ENCODE measurements at places on chromosomes 3 and 15.
A peak's percentile ranks its signal among the peaks of the same experiment; 100 is the strongest.

- DNase-seq: no peak
Observed at GRCh38 chr15:90680371-90680935, 36.7 kb upstream of the BLM start.

GRCh38 chr3:187995043-187995400 lies 158.9 kb upstream of the LPP start:
- DNase-seq: no peak

GRCh38 chr3:150970665-150971324 lies 1.7 kb downstream of the CLRN1 start:
- no peak for DNase-seq

DNA sequence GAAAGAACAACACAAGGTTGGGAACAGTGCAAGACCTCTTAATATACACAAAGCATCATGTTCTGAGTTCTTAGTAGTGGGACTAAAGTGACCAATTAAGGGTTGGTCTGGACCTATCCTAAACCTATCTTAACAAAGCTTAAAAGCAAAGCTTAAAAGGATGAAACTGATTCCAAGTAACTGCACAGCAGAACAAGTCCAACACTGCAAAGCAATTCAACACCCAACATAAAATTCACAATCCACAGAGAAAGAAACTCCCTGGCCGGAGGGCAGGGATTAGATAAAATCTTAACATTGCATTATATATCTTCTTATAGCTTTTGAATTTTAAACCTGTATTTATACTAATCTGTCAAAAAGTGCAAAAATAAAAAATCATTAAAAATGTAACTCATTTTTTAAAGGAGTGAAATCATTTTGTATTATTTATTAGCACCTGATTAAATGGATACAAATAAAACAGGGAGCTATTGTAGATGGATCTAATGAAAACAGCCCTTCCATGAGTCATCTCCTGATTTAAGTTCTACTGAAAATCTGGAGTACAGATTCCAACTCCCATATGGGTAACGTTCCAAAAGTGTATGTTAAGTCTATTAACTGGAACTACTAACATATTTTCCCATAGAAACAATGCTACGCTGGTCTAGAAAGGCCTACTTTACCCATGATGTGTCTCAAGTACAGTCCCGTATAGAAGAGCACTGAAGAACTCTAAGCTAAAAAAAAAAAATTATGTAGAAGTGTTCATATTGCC lies 34.9 kb downstream of the PIK3R4 start:
- no peak for DNase-seq

DNA sequence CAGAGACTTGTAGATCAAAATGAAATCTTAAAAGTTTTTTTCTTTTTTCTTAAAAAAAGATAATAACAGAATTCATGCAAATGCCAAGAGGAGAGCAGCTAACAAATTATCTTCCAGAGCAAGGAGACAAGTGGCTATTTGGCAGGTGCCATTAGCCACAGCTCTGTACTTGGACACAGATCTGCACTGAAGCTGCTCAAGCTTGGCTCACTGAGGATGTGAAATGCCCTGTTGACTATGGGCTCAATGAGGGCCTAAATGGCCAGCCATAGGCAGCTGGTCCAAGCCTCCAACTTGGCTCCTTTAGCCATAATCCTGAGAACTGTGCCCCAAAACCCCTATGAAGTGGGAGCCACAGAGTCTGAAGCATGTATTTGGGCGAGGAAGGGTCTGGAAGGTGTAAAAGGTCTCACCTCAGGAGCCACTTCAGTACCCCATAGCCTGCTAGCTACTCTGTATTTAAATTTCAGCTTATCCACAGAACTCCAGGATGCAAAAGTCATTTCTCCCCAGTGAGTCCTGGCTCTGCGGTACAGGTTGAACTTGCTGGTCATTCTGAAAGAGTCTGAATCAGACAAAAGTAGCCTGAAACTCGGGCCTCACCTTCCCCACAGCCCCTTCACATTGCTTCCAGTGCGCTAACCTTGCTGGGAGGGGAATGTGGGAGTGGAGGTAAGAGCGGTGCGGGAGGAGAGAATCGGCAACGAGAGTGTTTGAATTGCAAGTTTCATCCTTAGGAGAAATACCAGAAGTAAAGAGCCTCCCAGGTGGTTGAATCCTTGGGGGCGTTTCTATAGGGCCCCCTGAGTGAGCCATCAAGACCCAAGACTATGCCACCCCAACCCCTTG lies 48.0 kb downstream of the ZIC4 start:
- no peak for DNase-seq

GRCh38 chr15:81897057-81897677 lies 148.7 kb downstream of the MEX3B start:
- no peak for DNase-seq

DNA sequence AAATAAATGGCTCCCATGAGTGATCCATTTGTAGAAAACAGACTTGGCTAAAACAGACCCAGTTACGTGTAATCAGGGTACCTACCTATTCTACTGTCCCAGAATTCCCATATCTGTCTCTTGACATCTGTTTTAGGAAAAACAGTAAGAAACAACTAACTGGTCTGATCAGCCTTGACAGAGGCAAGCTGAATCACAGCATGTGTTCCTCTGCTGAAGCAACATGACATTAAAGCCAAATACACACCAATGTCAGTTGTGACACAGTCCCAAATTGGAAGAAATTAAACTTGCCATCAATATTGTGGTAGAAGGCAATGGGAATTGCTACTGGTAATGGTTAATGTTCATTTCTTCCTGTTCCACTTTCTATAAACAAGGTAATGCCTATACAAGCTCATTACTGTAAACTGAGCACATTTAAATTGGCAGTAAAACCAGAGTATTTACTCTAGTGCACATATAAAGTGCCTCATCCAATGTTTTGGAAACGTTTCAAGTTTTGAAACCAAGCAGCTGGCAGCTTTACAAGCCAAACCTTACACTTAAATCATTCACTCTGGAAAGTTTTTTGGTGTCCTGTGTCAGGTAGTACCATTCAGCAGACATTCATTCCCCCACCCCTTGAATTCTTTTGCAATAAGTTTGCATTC lies 27.0 kb downstream of the ALDH1A2 start:
- DNase-seq: peak; percentile 5

- DNase-seq: no peak
Observed at GRCh38 chr15:96160800-96161199, 169.7 kb upstream of the NR2F2 start.
